ENCODE measurements at places on chromosomes 12 and 14.

- DNase-seq, result peak; percentile 63
Observed at GRCh38 chr14:49984424-49984823, 91.5 kb downstream of the ARF6 start.

- DNase-seq, result no peak
Observed at GRCh38 chr12:57210461-57210860, 6.1 kb upstream of the NXPH4 start.

GRCh38 chr14:89344920-89345254 is 72.1 kb downstream of the FOXN3 start:
- no peak for DNase-seq

GRCh38 chr12:115763376-115763775 is 514.1 kb downstream of the MED13L start:
- DNase-seq, result no peak

GRCh38 chr14:96852823-96853422 is 55.7 kb downstream of the VRK1 start:
- peak; percentile 64 for DNase-seq

DNA sequence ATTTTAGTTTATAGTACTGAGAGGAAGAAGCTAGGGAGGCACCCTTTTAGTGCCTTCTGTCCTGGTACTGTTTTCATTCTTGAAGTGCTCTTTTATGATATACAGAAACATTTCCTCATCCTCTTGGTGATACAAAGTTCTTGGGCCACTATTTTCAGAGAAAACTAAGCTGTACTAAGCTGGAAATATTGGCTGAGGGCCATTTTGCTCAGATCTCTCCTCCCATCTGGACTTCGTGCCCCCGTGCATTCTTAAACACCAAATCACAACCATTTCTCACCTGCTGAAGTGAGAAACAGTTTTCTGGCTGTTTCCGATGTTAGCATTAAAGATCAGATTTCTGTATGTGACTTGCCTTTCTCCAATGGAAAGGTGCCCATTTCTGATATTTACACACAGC is 158.9 kb downstream of the FBXL14 start:
- peak; percentile 35 for DNase-seq

GRCh38 chr12:56688846-56689109 is 694 bp upstream of the PTGES3 start:
- DNase-seq, result no peak

GRCh38 chr14:34069854-34070582 is 119.1 kb upstream of the EGLN3 start:
- peak; percentile 48 for DNase-seq

DNA sequence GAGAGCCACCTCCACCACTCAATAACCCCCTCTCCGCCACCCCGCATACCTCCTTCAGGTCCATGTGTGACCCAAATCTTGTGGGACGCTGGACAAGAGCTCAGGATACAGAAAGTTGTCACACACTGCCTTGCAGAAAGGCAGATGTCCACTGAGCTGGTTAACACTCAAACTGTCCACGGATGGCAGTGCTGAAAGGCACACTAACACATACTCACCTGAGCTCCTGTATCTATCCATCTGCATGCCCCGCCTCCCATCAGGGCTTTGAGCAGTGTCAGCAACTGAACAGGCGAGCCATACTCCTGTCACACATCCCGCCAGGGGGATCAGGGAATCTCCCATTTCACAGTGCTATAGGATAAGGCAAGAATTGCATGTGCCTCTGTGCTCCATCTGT is 642.0 kb downstream of the GALC start:
- no peak for DNase-seq

DNA sequence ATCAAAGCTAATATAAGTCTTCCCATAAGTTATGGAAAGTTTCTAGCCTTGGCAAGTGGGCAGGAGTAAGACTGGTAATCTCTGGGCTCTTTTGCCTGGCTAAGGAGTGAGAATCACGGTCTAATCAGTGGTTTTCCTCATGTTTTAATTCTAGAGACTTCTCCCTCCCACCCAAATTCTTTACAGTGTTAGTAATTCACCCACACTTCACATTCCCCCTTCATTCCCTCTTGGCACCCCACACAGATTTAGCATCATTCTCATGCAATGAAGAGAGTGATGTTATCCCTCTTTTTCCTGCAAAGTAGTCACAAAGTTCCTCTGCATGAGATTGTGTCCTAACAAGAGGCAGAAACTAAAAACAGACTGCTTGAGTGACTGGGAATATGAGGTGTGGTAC is 28.6 kb upstream of the CACNA2D4 start:
- DNase-seq, result peak; percentile 23

DNA sequence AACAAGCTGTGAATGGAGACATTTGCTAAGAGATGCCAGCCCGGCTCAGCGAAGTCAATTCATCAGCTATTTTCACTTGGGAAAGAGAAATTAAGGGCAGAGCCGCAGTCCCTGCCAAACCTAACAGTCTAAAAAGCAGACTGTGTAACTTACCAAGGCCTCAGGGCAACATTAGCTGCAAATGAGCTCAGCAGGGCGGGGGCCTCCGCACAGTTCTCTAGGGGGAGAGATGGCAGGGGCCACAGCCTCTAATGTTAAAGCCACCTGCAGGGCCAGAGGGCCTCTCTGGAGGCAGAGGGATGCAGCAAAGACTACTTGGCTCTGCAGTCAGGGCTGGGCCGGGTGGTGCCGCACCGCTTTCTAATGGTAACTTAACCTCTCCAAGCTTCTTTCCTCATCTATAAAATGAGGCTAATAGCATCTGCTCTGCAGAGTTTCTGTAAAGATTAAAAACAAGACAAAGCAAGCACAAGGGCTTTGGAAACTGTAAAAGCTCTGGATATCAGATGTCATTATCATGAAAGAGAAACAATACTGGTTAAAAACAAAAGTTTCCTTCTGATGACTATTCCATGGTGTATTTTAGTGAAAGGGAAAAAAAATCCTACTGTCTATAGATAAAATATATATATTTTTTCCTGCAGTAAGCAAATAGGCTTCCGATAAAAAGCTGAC is 13.4 kb upstream of the GPRC5A start:
- no peak for DNase-seq

GRCh38 chr14:92693998-92694795 is 54.2 kb downstream of the LGMN start:
- no peak for DNase-seq

DNA sequence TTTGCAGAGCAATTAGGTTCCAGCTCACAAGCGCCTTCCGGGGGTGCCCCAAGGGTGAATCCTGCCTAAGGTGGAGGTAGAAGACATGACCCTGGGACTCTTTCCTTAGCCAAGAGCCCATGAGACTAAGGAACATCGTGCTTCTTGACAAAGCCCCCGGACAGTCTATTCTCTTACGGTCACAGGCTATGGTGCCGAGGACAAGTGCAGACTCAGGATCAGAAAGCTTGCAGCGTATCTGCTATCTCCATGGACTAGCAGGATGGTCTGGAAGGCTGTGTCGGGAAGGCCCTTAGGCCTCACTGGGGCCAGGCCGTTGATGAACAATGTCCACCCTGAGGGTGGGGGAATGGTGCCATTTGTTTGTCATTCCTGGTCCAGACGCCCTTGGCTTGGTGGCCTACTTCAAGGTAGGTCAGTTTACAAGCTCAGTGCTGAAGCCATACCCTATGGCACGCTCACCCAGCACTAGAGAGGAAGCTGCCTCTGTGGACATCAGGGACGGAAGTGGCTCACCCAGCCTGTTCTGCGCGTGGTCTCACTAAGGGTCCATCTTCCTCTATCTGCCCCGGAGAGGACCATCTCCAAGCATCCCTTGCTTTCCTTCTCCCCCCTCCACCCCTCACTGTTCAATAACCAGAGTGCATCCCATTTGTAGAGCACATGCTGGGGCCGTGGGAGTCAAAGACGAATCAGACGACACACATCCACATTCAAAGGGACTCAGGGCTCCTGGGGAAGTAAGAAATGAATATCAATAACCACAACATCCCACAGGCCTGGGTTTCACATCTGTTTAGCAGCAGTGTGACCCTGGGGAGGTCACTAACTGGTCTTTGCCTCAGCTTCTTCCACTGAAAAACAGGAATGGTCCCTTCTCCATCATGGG is 45.0 kb upstream of the IQSEC3 start:
- DNase-seq, result no peak

GRCh38 chr12:89364058-89364457 is 11.8 kb upstream of the DUSP6 start:
- DNase-seq, result no peak

GRCh38 chr12:56863789-56864188 is 70.4 kb downstream of the SDR9C7 start:
- no peak for DNase-seq

DNA sequence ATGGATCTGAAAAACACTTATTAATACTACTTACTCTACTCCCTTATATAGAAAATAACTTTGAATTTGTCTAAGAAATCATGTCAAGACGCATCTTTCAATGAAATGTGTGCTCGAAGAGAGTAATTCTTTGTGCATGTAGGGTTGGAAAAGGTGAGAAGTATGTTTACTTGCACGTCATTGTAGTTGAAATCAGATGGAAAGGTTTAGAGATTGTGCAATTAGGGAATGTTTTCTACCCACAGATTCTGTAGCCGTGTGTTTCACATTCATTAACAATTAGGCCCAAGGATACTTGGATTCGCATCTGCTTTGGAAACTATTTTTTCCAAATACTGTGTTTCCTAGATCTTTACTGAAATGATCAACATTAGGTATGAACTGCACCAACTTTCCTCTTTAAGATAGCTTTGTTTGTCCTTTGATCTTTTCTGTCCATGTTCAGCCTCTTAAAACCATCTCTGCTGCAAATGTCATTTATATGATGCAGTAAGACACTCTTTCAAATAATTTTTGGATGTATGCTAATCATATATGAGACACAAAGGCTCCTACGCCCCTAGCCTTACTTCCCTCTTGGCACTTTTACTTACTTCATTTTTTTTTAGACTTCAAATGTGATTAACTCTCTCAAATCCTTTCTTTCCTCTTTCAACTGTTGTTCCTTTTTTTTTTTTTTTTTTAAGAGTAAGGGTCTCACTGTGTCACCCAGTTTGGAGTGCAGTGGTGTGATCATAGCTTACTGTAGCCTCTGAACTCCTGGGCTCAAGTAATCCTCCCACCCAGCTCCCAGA is 58.0 kb upstream of the PSMA6 start:
- no peak for DNase-seq

DNA sequence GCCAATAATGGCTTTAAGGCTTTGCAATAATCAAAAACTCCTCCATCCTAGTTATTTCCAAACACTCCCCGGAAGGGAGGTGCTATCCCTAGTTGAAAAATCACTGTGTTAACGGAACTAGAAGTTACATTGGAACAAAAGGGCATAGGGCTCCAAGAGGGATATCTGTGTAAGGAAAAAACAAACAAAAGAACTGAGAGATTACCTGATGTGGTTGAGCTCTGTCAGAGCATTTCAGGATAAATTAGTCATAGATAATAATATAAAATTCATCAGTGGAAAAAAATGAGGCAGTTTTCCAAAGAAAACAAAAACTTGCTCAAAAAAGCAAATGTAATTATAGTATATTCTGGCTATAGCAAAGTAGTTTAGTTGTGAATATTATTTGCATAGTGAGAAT is 27.4 kb upstream of the PAPLN start:
- peak; percentile 63 for DNase-seq

GRCh38 chr12:46266869-46267574 is 1.8 kb downstream of the SLC38A1 start:
- peak; percentile 68 for DNase-seq

GRCh38 chr14:43449291-43449690 is 1057.8 kb downstream of the FSCB start:
- DNase-seq, result no peak

DNA sequence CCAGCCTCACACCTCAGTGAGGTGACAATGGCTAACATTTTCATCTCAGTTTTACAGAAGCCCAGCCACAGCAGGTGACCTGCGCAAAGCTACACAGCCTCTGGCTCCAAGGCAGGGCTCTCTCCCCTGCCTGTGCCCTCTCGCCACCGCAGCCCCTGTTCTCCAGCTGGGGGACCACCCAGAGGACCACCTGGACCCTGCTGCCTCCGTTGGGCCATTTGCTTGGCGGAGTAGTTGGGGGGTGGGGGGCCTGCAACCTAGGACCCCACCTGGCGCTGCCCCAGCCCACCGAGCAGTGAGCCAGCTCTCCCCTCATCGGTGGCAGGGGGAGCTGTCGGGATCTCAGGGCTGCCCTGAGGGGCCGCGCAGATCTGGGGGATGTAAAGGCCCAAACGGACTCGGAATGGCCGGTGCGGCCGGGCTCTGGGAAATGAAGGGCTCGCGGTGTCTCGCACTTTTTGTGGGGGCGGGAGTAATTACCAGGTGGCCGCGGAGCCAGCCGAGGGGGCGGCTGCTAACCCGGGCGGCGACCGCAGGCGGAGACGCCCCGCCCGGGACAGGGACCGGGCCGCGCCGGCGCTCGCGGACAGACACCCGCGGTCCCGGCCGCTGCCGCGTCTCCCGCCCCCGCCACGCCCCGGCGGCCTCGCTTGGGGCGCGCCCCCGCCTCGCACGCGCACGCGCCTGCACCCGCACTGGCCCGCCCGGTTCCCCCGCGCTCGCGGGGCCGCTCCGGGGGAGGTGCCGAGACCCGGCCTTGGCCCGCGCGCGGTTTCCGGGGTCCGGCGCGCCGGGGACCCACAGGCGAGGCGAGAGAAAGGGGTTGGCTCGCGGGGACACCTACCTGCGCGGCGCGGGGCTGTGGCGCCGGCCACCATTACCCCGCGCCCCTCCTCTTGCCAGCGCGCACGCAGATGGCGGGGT is 8.6 kb upstream of the GPR68 start:
- DNase-seq, result no peak

- no peak for DNase-seq
Observed at GRCh38 chr14:99808515-99808914, 15.3 kb downstream of the EML1 start.

DNA sequence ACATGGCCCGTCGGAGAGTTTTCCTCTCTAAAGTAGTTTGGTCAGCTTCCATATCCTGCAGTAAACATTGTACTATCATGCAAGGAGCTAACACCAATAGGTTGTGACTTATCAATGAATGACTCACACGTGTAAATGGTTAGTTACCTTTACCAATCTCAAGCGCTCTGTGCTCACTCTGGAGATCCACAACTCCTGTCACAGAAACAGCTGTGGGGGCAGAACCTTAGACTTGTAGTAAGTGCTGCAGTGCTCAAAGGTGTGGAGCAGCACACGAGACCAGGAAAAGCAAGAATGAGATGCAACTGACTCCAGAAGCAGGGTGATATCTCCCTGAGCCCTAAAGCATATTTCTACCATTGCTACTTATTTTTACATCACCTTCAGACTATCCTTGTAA is 73.7 kb upstream of the KCNJ8 start:
- DNase-seq, result no peak

GRCh38 chr12:47935184-47935583 is 28.2 kb upstream of the TMEM106C start:
- peak; percentile 37 for DNase-seq

DNA sequence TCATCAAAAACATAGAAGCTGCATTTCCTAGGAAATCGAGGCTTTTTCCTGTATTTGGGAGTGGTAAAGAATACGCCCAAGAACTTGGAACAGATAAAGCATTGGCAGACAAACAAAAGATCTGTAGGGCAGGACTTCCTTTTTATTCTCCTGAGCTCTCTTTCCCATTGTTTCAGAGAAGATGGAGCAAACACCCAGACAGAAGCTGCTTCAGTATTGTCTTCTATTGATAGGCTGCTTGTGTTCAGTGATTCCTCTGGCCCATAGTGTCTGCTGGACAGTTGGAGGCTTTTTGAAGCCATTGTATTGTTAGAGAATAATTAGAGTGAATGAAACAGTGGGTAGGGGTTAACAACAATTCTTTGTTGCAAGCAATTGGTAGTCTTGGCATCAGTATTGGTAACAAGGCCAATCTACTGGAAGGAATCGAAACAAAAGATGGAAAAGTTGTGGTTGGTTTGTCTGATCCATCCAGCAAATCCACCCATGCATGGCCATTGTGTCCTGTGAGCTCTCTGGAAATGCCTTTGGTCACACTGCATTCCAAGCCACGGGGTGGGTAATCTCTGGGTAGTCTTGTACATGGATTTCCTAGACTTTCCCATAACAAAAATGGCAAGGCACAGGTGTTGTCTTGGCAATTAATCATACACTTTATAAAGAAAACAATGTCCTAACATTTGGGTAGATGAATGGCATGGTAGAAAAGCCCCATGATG is 424.8 kb downstream of the RAD51B start:
- DNase-seq, result no peak
